ENCODE measurements at places on chromosomes 11 and 22.

GRCh38 chr11:5336331-5336730 is 7.0 kb downstream of the OR51B5 start:
- no peak for DNase-seq

DNA sequence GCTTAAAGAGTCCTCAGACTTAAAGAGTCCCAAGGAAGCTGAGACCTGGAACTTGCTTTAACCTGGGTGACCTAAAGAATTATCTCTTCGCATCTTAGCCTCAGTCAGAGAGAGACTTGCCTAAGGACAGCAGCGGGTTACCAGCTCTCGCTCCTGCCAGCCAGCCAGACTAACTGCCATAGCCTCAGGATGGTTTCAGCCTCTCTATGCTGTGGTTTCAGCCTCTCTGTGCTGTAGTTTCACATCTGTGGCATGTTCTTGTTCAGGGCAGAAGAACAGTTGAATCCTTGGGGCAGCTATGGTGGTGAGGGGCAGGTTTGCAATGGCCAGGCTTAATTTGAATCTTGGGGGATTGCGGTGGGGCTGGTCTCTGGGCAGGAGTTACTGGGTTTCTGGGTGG is 2.3 kb downstream of the FRMD8 start:
- no peak for DNase-seq

- DNase-seq = no peak
Observed at GRCh38 chr22:46971099-46971763, 208.8 kb downstream of the TBC1D22A start.

GRCh38 chr11:92050305-92050704 is 174.3 kb upstream of the FAT3 start:
- DNase-seq = no peak

- no peak for DNase-seq
Observed at GRCh38 chr11:5564259-5565019, 16.1 kb upstream of the OR52H1 start.

- DNase-seq = no peak
Observed at GRCh38 chr11:94656968-94657367, 89.8 kb downstream of the PIWIL4 start.

DNA sequence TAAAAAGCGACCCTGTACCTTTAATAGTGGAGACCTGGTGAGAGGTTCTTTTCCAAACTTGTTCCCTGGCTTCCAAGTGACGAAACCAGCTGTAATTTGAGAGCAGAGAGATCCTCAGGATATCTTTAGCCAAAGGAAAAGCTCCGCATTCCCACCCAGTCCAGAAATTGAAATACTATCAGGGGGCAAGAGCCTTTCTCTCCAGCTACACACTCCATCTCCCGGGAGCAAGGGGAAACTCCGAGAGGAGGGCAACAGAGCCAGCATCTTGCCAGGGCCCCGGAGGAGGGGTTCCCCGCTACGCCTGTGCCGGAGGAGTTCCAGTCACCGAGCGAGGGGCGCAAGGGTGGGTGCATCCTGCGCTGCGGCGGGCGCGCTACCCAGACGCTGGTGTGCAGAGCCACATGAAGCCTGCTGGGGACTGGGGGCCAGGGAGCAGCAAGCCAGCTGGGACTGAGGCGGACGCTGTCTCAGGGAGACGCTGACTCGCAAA is at the start of gene FIBIN:
FIBIN (plus strand) TSS at position 148 of the 493 bp plus-strand sequence. CDS start 415 bp downstream, outside the sequence.
- no peak for DNase-seq

GRCh38 chr22:21713428-21714058 is 22.1 kb downstream of the YPEL1 start:
- DNase-seq = no peak

DNA sequence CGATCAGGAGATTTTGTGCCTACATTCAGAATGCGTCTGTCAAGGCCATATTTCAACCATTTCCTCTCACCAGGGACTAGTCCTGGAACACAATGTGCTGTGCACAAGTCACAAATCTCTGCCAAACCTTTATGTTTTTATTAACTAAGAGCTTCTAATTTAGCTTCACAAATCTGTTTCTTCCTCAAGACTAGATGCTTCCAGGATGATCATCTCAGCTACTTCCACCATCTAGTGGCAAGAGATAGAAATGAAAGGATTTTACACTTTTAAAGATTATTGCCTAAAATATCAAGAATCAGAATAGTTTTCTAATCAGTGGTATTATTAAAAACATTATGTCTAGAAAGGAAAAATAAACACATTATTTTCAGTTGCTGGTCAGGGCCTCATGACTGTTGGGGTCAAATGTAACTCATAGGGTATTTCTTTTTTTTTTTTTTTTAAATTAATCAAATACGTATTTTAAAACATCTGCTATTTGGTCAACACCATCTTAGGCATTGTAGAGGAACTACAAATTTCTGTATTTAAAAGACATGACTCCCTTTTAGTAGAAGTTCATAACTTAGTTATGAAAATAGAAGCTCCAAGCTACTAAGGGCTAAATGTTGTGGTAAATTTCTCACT is 1102.6 kb downstream of the DLG2 start:
- no peak for DNase-seq

DNA sequence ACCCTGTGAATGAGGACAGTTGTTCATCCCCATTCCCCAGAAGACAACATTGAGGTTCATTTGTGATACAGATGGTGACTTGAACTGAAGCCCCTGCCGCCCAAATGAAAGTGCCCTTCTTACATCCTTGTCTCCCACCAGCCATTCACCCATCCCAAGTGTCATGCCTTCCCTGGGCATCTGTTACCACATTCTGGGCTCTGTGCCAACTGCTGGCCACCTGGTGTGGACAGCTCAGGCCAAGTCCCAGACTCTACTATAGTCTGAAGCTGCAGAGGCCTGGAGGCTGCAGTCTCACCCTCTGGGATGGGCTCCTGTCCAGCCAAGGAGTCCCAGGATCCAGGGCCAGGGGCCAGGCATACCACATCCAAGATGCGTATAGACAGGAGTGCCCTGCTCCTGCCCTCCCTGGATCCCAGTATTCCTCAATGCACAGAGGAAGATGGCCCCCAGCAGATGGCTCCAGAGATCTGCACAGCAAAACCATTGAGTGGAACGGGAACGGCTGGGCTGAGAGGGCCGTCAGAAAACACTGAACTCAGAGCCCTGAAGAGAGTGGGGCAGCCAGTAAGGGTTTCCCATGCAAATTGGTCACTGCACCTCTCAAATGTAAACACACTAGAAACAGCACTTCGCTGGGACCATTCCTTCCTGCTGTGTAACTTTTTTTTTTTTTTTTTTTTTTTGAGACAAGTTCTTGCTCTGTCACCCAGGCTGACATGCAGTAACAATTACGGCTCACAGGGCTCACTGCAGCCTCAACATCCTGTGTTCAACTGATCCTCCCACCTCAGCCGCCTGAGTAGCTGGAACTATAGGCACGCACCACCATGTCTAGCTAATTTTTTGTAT is 22.8 kb downstream of the ARRB1 start:
- no peak for DNase-seq

DNA sequence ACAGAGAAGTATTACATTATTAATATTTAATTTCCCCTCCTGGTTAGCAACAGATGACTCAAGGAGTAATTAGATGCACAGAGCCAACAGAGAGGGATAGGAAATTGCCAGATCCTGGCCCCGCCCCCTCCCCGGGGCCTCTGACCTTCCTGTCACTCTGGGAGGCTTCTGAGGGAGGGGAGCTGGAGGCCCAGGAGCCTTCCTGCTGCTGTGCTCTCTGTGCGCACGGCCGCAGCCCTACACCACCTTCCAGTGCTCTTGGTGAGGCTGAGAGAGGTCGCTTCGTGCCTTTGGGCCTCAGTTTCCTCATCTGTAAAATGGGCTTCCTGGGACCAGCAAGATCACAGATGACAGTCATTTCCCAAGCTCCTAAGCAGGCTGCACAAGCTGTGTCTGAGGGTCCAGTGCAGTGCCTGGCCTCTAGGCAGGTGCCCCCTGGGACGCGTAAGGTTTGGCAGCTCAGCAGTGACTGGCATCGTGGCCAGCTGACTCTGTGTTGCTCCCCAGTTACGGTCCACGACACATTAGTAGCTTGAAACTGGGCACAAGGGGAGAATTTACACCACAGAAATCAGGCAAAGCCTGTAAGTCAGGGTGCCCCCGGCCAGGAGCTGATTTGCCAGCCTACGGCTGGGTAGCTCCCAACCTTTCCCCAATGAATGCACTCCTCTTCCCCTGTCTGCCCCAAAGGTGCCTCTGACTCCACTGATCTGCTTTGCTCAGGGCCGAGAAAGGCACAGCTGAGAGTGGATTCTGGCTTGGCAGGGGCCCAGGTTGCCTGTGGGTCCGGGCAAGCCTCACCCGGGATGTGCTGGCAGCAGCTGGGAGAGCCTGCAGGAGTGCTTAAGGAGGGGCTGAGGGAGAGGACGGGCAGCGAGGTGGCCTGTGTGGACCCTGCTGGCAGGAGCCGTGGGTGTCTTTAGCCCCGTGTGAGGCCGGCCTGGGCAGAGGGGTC is 2.3 kb downstream of the ADORA2A start:
- no peak for DNase-seq

DNA sequence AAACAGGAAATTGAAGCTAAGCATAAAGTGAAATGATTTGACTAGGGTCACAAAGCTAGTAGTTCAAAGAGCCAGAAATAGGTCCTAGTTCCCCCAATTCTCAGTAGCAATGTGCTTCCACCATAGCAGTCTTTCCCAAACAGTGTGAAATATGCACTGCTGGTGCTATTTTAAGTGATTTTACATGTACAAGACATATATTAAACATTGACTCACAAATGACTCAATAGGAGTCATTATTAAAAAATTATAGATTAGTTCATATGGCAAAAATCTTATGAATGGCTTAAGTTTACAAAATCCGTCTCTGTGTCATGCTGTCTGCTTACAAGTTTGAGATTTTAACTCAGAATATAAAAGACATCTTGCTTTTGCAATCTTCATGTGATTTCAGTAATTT is 21.4 kb downstream of the KIF18A start:
- no peak for DNase-seq

GRCh38 chr11:9796266-9796665 is 132.4 kb downstream of the SWAP70 start:
- DNase-seq = no peak

GRCh38 chr11:135004495-135004894 is 592.5 kb upstream of the B3GAT1 start:
- DNase-seq = no peak

DNA sequence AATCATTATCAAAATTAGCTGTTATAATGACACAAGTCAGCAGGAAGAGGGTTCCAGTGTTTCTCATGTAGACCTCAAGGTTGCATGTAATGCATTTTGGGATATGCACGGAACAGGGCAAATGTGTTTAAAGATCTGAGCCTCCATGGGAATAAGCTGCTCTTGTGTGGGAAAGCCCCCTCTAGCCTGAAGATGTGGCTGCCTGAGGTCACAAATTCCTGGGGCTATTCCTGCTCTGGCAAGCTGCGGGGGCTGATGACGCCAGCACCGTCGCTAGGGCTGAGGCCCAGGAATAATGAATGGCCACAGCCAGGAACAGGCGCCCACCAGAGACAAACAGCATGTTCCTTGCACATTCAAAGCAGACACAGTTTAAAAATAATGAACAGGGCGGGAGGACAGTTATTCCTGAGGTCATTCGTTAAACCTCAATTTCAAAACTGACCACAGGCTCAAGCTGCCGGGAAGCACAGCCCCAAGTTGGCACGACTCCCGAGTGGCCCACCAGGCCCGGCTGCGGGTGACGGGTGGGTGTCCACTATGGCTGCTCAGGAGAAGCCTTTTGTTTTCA is 11.7 kb downstream of the OSBPL5 start:
- no peak for DNase-seq

GRCh38 chr11:88313441-88313840 is 24.1 kb downstream of the CTSC start:
- no peak for DNase-seq

DNA sequence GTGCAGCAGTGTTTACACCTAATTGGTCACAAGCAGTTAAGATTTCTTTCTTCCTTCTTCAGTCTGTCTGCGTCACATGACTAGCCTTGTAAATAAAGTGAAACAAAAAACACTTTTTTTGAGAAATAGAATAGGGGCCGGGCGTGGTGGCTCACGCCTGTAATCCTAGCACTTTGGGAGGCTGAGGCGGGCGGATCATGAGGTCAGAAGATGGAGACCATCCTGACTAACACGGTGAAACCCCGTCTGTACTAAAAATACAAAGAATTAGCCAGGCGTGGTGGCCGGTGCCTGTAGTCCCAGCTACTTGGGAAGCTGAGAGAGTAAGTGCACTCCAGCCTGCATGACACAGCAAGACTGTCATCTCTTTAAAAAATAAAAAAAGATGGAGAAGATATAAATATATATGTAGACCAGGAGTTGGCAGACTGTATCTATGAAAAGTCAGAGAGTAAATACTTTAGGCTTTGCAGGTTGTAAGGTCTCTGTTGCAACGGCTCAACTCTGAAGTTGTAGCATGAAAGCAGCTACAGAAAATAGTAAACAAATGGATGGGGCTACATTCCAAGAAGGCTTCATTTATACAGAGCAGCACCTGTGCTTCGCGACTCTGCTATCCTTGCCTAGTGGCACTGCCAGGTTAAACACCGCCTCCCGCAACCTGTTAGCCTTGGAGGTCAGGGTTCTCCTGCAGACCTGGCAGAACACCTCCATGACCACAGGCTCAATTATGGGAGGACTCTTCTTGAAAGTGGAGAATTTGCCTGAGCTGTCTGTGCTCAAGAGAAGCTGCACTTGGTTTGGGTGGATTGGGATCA is 55.9 kb downstream of the PPP6R2 start:
- DNase-seq = no peak

DNA sequence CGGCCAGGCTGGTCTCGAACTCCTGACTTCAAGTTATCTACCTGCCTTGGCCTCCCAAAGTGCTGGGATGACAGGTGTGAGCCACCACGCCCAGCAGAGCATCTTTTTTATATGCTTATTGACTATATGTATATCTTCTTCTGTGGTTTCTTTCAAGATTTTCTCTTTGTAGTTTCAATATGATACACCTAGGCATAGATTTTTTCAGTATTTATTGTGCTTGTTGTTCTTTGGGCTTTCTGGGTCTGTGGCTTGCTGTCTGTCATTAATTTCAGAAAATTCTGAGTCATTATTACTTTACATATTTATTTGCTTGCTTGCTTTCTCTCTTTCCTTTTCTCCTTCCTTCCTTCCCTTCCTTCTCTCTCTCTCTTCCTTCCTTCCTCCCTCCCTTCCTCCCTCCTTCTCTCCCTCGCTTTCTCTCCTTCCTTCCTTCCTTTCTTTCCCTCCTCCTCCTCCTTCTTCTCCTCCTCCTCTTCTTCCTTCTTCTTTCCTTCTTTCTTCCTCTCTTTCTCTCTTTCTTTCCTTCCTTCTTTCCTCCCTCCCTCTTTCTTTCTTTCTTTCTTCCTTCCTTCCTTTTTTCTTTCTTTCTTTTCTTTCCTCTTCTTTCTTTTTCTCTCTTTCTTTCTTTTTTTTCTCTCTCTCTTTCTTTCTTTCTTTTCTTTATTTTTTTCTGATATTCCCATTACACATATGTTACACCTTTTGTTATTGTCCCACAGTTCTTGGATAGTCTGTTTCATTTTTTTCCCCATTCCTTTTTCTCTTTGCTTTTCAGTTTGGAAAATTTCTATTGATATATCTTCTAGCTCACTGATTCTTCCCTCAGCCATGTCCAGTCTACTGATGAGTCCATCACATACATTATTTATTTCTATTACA is 10.9 kb upstream of the DCHS1 start:
- no peak for DNase-seq

DNA sequence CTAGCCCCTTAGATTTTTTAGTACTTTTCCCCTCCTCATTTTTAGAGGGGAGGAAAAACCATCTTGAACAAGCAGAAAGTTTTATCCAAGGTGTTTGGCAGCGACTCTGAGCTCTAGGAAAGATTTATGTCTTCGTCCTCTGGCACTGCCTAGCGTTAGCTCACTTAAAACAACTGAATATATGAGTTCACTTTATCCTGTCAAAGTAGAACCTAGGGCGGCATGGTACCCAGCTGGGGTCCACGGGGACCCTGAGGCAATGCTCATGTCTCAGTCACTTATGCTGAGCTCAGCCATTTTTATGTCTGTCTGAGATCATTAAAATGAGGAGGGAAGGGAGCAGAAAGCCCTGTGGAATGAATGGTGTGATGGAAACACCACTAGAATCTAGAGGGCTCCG is 14.2 kb upstream of the VSIG10L2 start:
- DNase-seq = no peak

Measured in AG09309 (cell line).